ENCODE measurements at places on chromosomes 16 and 17. TPM values are rescaled to one million over a fixed set of nuclear protein-coding genes. Genes with fewer than 3 reads are reported as not detected.

- no peak for DNase-seq
Observed at GRCh38 chr17:58432806-58433573, 15.7 kb upstream of the RNF43 start.

- no peak for DNase-seq
Observed at GRCh38 chr16:48446534-48446920, 61.3 kb upstream of the SIAH1 start.

The NXPH3 gene
- total RNA-seq, result 4.5 TPM

DNA sequence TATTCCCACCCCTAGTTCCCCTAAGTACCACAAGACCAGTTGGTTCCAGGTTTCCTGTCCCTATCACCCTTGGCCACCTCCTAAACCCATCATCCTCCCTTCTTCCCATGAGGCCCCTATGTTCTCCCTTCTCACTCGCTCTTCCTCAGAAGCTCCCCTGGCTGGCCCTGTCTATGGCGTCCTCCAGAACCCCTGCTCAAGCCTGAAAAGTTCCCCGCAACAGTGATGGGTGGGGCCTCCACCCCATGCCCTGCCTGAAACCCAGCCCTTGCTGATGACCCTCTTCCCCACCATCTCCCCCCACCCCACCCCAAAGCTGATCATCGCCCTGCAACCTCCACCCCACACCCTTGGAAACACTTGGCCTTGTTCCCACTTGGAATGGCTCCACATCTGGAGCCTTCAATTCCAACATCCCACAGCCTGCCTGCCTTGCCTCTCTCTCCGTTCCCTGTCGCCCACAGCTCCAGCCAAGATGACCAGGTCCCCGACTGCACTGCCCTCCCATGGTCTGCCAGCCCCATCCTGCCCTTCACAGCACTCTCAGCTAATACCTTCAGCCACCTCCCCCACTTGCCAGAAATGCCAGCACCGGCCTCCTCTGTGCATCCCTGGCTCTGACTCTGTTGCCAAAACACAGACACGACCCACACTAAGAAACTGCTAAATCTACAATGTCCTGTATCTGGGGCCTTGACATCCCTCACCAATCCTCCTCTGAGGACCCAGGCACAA, 10.5 kb downstream of the OSBPL7 start:
- DNase-seq, result no peak

- DNase-seq, result no peak
Observed at GRCh38 chr17:81723651-81724209, 11.6 kb downstream of the SLC25A10 start.

- no peak for DNase-seq
Observed at GRCh38 chr16:3968551-3968950, 88.0 kb upstream of the CREBBP start.

GRCh38 chr17:16817201-16817600, 127.2 kb downstream of the CCDC144A start:
- DNase-seq, result no peak

DNA sequence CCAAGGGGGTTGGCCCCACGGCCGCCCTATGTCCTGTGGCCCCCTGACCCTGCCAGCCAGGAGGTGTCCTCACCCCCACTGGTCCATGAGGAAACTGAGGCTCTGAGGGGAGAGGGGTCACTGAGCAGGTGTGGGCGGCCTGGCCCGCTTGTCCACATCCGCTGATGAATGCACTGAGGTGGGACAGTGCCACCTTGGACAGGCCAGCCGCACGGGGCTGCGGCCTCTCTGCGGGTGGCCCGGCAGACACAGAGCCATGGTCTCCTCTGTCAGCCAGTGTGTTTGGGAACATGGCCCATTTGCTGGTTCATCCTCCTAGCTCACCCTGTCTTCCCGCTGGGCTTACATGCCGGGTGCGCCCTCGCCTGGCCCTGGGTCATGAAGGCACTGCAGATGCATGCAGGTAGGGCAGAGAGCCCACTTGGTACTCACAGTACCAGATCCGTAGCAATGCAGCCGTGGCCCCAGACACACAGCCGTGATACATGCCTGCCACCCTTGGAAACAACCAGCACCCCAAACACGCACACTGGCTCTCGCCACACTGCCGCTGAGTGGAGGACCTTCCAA, 93.9 kb downstream of the ENGASE start:
- DNase-seq, result no peak
